Stimulated activated CD4-positive, alpha-beta T cell treated with anti-CD3 and anti-CD28 coated beads, TNF-alpha, amount 100 ng/mL, for 4 hours (primary cell): ENCODE measurements at places on chromosomes 5 and 9.

GRCh38 chr9:118652912-118653311 is 716.3 kb downstream of the BRINP1 start:
- DNase-seq: no peak

GRCh38 chr5:173429489-173430150 is 101.4 kb upstream of the STC2 start:
- no peak for DNase-seq

- no peak for DNase-seq
Observed at GRCh38 chr5:91038180-91038808, 344.8 kb downstream of the ARRDC3 start.

DNA sequence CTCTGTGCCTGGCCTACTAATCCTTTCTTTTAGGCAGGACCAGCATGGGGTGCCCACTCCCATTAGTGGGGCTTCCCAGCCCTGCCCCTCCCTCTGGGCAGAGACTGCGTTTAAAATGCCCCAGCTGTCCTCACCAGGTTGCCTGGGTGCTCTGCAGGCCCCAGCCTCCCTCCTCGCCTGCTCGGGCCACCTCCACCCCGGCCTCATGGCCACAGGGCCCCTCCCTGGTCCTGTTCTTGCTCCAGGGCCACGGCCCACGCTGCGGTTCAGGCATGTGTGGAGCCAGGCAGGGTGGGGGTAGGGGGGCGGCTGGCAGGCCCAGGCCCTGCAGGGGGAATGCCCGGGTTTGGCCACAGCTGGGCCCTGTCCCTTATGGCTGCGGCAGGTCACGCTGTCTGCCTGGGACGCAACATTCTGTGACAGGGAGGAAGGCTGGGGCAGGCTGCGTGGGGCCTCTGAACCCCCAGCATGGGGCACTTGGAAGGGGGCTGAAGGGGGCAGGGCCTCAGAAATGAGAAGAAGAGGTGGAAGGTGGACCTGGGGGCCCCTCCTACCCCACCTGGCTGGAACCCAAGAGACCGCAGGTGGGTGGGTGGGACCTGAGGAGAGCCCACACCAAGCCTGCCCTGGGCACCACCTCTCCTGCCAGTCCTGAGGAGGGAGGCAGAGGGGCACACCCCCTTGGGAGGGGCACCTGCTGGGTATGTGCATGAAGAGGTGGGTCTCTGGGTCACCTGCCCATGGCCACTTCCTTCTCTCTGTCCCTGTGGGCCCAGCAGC is at the start of gene LCN12:
LCN12 (plus strand) TSS at position 733 of the 780 bp plus-strand sequence. CDS start 55 bp downstream, outside the sequence.
- DNase-seq: no peak

DNA sequence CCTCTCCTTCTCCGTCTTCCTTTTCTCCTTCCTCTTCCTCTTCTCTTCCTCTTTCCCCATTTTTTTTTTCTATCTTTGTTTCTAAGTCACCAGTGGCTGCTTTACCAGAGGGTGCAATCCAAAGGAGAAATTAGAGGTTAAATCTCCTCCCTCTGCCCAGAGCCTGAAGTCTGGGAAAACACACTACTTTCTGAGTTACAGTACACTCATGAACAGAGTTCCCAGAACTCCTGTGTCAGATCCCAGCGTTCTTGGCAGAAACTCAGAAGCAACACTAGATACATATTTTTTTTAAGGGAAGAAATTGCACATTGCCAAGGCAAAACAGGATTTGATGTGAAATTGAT is 189.0 kb downstream of the SNCAIP start:
- DNase-seq: no peak

DNA sequence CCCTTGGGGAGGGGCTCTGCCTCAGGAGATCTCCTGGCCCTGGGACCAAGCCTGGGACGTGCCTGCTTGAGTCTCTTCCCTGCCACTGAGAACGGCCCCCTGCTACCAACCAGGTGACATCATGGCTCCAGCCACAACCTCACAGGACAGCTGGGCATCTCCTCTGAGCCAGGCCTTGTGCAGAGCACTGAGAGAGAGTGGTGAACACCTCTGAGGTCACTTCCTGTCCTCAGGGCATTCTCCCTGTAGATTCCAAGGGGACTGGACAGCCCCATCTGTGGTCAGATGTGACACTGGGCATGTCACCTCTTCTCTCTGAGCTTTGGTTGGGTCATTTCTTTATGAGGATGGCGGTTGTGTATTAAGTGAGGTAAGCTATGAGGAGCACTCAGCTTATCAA is 172.0 kb downstream of the MELK start:
- DNase-seq: no peak

GRCh38 chr5:58505971-58506640 is 14.9 kb downstream of the GAPT start:
- no peak for DNase-seq

DNA sequence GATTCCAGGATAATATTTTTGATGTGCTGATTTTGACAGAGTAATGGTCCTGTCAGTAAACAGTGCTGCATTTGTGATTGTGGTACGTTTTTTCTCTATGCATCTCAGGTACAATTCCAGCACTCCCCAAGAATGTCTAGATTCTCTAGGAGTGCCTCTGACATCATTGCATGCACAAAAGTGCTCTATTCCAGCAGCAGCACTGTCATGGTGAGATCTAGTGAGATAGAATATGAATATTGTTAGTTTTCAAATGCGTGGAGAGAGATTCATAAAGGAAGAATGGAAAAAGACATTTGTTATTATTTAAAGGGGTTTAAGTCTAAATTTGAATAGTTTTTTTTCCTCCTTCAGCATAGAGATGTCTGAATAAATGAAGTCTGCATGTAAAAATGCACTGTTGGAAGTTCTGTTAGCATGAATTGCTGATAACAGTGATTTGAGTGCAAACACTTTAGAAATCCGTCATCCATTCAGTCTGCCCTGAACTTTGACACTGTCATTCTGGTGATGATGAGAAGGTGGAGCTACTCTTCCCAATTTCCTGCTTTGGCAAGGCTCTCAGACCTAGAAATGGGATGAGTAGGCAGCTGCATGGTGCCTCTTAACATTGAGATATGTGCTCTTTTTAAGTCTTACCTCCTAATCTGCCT is 84.6 kb downstream of the GAPVD1 start:
- no peak for DNase-seq

GRCh38 chr5:142749321-142749720 is 20.9 kb upstream of the ARHGAP26 start:
- DNase-seq: no peak

DNA sequence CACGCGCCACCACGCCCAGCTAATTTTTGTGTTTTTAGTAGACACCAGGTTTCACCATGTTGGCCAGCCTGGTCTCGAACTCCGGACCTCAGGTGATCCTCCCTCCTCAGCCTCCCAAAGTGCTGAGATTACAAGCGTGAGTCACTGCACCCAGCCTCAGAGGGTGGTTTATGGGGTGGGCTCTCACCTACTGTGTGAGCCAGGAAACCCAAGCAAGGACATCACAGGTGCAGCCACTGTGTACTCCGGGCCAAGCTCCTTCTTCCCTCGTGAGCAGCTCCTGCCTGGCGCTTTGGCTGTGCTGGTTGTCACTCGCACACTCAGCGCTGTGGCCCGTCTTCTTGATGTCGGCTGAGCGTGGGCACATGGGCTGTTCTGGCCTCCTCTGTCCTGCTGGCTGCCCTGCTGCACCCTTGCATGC is 70.1 kb downstream of the WNK2 start:
- no peak for DNase-seq

GRCh38 chr5:78265163-78265562 is 29.3 kb downstream of the AP3B1 start:
- no peak for DNase-seq

DNA sequence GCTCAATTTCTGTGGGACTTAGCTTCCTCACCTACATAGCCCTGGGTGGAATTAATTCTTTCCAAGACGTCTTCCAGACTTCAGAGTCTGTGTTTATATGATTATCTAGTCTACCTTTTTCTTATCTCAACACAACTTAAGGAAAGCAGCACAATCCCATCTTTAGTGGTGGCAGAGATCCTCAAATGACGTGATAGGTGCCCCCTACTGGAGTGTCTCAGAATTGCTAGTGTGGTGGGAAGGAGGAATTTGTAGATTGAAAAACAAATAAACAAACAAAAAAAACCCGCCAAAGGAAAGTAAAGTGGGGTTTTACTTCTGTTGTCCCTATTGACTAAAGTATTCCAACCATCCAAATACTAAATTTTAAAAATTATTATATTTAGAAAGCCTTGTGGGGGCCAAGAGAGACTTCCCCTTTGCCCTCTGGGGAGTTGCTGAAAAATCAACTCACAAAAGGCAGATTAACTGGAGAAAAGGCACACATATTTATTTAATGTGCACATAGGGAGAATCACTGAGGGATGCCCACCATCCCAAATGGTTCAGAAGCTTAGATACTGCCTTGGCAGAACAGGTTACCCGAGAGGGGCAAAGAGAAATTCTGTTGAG is 283.3 kb downstream of the TMEM167A start:
- peak; percentile 1 for DNase-seq

DNA sequence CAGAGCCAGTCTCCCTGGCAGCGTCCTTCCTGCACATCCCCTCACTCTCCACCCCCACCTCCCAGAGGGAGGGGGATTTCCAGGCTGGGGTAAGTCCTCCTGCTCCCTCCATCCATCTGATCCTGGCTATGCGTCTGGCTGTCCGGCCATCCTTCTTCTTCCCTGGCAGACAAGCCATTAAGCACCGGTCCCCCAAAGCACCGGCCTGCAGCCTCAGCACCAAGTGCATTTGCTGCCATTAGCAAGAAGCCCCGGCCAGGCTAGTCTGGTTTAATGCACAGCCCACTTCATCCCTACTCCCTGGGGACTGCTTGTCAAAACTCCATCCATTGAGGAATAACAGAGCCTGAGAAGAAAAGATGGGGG is 208.7 kb upstream of the IER5L start:
- no peak for DNase-seq

DNA sequence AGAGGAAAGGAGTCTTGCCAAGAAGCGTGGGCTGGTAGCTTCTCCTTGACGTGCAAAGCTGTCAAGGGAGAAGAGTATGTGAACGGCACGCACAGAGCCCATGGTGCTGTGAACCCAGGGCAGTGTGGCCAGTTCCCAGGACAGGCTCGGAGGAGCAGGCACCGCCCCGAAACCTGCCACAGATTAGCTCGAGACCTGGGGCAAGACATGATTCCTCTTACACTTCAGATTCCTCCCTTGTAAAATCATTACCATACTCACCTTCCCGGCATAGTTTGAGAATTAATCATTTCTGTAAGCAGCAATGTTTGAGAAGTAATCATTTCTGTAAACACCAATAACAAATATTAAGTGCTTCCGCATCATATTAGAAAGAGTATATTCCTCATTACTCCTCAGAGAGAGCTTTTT is 19.9 kb downstream of the GOLM1 start:
- DNase-seq: no peak

DNA sequence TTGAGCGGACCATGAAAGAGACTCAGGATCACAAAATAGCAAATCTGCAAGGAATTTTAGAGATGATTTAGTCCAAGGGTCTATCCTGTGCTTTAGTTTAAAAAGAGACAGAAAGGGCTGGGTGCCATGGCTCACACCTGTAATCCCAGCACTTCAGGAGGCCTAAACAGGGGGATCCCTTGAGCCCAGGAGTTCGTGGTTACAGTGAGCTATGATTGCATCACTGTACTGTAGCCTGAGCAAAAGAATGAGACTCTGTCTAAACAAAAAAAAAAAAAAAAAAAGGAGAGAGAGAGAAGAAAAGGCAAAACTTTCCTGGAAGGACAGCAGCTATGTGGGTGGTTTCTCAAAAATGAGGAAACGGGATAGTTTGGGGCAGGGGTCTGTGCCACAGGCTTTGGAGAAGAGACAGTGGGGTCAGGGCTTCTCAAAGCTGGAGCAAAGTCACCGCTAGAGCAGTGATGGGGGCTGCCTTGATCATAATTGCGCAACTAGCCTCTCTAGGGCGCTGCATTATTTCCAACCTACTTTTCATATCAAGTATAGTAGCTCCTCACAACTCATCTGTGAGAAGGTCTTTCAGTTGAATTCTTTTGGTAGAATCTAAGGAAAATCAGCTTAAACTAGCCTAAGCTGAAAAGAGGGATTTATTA is 8.5 kb upstream of the ANKH start:
- DNase-seq: no peak

DNA sequence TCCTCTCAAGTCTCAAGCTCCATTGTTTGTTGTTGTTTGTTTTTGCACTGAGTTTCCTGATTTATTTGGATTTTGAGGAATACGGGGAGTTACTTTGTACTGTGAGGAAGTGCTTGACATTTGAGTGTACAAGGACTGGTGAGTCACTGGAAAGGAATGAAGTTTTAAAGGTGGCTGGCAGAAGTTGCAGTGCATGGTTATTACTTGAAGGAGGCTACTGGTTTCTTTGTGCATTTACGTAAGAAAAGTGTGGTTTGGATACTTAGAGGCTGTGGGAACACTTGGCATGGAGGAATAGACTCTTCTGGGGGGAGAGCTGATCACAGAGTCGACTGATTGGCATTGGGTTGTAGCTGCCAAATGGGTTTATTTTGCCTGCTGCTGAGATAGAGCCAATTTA is 919.0 kb downstream of the TAF11L14 start:
- no peak for DNase-seq

DNA sequence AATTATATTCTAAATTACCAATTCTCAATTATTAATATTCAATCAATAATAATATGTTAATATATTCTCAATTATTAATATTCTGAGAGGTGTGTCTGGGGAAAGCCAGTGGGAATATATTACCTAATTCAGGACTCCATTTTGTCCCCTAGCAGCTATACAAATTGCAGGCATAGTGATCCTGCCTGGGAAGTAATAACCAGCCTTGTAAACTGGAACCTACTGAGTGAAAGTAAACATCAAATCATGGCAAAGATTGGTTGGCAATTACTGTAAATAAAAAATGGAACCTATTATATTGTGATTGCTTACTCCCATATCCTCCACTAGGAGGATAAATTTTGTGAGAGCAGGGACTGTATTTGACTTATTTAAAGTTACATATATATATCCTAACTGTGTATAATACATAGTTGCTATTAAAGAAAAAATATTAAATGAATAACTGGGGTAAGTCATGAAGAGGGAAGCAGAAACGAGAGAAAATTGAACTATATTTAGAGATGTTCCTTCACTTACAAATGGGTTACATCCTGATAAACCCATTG is 150.5 kb upstream of the ELL2 start:
- DNase-seq: no peak
